RKO (cell line): ENCODE measurements at places on chromosomes 3 and 15.

DNA sequence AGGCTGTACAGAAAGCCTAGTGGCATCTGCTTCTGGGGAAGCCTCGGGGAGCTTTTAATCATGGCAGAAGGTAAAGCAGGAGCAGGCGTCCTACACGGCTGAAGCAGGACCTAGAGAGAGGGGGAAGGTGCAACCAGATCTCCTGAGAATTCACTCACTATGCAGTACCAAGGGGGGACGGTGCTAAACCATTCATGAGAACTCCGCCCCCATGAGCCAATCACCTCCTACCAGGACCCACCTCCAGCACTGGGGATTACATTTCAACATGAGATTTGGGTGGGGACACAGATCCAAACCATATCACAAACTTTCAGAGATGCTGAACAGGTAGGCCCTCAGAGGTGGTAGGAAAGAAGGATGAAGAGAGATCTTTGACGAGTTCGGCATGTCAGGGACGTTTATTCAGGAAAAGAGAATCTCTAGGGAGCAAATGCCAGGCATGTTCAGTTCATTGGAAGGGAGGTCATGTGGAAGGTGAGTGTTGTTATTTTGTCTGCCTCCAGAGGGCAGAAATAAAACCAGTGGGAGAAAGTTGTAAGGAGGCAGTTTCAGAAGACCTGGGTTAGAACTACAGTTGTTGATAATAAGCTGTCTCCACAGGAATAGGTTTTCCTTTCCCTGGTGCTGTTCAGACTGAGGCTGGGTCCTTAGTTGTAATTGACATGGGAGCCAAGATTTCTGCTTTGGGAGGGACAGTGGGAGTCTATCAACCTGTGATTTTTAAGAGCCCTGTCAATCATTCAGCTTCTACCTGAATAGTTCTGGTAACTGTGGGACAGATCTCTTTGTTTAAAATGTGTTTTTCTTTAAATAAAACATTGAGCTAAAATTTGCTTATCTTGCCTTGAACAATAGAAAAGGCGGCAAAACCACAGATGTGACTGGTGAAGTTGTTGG is 4.3 kb upstream of the FNDC3B start:
- DNase-seq, result peak; percentile 55

GRCh38 chr3:88000853-88001252 is 58.0 kb downstream of the CGGBP1 start:
- DNase-seq, result no peak

- no peak for DNase-seq
Observed at GRCh38 chr15:78987556-78988360, 42.9 kb upstream of the CTSH start.

DNA sequence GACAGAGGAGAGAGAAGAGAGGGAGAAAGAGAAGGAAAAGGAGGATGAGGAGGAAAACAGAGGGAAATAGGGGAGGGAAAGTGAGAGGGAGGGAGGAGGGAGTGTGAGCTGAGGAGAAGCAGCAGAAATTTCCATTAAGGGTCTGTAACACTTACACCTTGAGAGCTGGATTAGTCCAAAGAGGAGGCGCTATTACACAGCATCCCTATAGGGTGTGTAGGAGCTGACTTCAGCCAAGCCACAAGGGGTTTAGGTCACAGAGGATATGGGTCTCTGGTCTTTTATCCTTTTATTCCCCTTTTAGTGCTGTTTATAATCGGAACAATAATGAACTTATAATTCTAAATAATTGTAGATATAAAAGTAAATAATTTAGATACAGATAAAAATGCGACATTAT is 230.4 kb downstream of the GABRG3 start:
- DNase-seq, result no peak

- no peak for DNase-seq
Observed at GRCh38 chr3:55802816-55803215, 315.7 kb upstream of the WNT5A start.

DNA sequence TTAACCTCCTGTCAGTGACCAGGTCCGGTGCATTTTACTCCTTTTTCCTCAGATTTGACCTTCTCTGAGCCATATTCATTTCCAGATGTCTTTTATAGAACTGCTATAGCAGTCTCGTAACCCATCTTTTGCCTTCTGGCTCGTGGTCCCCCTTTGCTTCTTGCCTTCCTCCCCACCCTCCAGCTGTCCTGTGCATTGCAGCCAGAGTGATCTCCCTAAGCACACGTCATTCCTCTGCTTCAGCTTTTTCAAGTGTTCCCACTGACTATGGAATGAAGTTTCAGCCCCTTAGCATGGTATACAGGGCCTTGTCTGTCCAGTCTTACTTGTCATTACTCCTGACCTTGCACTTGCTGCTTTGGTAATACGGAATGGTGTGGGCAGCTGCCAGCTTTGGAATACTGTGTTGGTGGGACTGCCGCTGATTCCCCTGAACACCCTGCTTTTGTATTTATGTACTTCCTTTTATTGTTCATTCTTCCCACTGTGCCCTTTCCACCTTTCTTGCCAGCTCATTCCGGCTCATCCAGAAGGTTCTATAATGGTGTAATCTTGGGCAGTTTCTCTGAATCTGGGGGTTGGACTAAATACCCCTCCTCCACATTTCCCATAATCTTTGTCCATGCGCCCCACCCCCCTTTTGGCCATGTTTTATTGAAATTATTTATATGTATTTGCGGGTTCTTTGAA is 38.9 kb downstream of the SLC25A26 start:
- no peak for DNase-seq

DNA sequence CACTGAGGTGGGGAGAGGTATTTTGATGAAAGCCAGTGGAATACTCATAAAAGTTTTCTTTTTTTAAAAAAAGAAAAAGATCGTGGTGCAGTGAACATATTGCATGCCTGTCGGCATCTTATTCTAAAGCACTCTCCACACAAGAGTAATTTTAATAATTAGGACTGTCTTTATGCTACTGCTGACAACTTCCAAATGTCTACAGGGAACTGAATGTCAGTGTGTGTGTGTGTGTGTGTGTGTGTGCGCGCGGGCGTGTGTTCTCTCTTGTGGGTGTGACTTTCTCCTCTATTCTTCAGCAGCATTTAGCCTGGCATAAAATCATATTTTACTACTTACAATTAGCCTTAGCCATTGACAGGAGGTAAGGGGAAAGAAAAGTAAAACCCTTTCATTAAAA is 268.5 kb downstream of the C3orf38 start:
- no peak for DNase-seq

GRCh38 chr15:53918180-53919079 is 59.8 kb upstream of the UNC13C start:
- DNase-seq, result no peak

DNA sequence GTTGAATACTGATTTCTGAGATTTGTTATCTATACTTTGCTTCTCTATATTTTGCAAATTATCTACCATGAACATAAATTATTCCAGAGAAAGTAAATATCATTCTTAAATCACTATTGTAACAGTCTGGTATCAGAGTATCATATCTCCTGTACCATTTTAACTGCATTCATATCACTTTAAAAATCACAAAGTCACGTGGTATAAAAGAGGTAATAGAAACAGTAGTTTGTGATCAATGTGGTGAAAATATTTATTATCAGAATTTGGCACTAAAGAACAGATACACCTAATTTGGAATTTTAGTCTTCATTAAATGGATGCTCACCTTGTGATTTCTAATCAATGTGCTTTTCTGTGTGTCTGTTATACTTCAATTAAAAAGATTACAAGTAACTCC is 47.8 kb downstream of the P3H2 start:
- DNase-seq, result no peak

GRCh38 chr15:37289109-37289765 is 188.9 kb upstream of the MEIS2 start:
- peak; percentile 62 for DNase-seq

DNA sequence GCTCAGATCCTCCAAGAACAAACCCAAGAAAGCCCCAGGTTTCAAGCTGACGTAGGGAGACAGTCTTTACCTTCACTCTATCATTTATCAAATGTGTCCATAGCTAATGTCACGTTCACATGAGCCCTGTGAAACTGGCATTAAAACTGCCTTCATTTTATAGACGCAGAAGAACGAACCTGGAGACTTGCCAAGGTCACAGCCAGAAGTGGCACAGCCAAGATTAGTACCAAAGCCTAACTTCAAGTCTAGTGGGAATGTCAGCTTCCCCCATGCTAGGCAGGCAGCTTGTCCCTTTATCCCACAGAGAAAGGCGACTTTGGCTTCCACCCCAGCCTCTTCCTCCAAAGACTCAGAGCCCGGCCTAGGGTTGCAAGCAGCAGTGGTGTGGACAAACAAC is 517.2 kb downstream of the SHQ1 start:
- DNase-seq, result no peak

GRCh38 chr3:41239587-41239986 is 40.3 kb downstream of the CTNNB1 start:
- DNase-seq, result no peak
